NCI-H1694 treated with DMSO at 0.1 percent for 48 hours (cell line): ENCODE measurements at places on chromosomes 2 and 18.

DNA sequence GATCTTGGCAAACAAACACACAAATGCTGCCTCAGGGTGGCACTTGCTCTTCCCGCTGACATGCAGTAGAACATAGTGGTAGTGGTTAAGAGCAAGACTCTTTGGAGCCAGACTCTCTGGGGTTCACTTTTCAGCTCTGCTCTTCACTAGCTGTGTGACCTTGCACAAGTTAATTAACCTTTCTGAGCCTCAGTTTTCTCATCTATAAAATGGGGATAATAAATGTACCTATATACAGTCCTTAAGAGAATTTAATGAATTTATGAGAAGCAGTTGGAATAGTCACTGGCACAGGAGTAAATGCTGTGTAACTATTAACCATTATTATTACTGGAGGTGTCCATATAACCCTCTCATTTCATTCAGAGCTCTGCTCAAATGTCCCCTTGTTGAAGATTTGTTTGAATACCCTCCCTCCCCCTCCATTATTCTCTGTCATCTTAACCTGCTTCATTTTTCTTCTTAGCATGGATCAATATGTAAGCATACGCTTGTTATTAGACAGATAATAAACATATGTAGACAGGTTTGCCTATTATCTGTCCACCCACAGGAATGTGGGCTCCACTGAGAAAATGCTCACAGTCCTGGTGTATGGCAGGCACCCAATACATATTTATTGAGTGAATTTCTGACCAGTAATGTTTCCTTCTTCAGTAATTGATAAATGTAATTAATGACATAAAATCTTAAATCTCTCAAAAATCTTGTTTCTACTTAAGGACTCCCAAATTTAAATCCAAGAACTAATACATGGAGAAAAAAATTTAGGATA, 64.5 kb downstream of the TSPYL6 start:
- DNase-seq: no peak

DNA sequence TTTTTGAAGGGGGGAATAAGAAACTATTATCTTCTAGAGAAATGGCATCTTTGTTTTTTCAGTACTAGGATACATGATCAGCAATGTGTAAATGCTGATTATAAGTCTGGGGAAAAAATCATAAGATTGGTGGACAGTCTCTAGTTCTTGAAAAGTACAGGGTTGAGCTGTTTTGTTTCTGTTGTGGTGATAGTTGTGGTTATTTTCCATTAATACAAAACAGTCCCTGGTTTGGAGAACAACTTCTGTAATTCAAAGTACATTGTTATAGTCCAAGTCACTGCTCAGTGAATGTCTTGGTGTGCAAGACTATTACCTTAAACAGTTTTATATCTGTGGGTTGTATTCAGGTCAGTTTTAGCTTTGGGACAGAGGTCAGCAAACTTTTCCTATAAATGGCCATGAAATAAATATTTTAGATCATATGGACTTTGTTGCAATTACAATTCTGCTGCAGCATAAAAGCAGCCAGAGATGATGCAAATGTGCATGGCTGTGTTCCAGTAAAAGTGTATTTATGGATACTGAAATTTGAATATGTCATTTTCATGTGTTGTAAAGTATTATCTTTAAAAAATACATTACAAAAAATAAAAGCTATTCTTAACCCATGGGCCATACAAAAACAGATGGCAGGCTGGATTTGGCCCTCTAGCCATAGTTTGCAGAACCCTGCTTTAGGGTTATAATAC, 111.0 kb downstream of the CERS6 start:
- no peak for DNase-seq

DNA sequence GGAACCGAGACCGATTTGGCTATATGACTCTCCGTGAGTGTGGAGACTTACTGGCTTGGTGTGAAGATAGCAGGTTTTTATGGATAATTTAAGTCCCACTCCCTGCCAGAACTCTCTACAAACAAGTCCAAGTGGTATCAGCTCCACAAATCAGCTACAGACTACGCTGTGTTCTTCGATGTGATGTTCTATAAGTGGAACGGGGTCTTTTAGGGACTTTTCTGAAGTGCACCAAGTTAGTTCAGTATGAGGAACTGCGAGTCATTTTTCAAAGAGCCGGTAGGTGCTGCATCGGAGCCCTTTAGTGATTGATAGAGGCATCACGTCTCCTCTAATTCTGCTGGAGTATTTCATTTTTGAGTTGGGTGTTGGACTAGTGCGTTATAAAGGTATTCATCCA, 107.1 kb downstream of the TSHZ1 start:
- DNase-seq: no peak

DNA sequence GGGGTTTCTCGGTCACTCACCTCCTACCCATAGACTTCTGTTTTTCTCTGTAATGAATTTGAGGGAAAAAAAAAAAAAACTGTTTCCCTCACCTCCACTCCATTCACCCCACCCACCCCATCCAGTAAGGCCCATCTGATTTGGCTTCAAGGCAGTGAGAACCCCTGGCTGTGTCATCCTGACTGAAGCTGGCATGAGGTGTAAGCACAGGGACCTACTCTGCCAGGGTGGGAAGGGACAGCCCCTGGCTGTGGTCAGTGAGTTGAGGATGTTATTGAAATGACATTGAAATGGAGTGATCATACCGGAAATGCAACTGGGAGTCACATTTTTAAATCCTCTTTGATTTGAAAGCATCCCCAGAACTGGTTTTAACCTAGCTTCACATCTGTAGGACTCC, 19.1 kb upstream of the BCL2L11 start:
- DNase-seq: no peak

- DNase-seq: no peak
Observed at GRCh38 chr2:120765678-120766469, 30.2 kb downstream of the GLI2 start.

- no peak for DNase-seq
Observed at GRCh38 chr2:203396667-203397066, 68.5 kb downstream of the ABI2 start.

- no peak for DNase-seq
Observed at GRCh38 chr2:15693926-15694588, 102.4 kb downstream of the DDX1 start.

GRCh38 chr2:147639891-147640290, 204.9 kb upstream of the ACVR2A start:
- no peak for DNase-seq

DNA sequence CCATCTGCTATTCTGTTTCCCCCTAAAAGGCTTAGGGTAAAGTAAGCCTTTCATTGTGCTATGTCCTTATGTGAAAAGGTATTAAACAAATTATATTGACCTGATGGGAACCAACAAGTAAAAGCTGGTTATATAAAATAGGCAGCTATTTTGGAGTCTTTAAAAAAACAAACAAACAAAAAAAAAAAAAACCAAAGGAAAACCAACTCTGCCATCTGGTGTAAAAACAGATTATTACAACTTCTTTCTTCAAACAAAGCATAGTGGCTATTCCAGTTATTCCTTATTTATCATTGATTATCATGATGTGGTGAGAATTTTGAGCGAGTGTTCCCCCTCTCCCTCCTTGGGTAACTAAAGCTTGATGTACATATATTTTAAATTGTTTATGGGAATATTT, 122.3 kb upstream of the FHL2 start:
- peak; percentile 50 for DNase-seq

- peak; percentile 67 for DNase-seq
Observed at GRCh38 chr2:177164131-177164530, 48.5 kb upstream of the HNRNPA3 start.

DNA sequence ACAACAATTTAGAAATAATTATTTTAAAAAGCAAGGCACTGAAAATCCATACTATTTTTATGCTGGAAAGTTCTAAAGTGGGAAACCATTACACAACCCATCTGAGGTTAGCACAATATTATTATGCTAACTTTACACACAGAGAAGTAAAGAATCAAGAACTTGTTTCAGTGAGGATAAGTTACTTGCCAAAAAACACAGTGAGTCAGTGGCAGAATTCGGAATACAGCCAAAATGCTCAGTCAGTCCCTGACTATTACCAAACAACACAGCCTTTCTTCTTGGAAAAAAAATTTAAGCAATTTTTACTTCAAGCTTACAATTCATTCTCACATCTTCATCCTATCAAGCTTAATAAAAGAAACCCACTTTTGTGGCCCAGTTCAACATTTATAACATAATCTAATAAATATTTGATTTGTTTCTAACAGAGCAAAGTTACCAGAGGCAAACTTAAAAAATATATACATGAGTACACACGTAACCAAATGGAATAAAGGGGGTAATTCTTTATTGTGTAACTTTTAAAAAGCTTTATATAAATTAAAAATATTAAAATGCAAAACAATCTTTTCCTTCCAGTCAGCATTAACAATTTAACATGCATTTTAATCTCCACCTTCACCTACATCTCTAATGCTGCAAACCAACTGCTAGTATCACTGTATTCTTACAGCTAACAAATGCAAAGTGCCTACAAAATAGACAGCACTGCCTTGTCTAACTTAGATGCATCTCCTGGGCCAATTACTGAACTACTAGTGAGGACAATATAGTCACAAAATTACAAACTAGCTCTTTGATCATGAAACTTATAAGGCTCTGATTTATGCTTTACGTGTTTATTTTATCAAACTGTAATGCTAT, 55.2 kb downstream of the CCDC88A start:
- DNase-seq: no peak

DNA sequence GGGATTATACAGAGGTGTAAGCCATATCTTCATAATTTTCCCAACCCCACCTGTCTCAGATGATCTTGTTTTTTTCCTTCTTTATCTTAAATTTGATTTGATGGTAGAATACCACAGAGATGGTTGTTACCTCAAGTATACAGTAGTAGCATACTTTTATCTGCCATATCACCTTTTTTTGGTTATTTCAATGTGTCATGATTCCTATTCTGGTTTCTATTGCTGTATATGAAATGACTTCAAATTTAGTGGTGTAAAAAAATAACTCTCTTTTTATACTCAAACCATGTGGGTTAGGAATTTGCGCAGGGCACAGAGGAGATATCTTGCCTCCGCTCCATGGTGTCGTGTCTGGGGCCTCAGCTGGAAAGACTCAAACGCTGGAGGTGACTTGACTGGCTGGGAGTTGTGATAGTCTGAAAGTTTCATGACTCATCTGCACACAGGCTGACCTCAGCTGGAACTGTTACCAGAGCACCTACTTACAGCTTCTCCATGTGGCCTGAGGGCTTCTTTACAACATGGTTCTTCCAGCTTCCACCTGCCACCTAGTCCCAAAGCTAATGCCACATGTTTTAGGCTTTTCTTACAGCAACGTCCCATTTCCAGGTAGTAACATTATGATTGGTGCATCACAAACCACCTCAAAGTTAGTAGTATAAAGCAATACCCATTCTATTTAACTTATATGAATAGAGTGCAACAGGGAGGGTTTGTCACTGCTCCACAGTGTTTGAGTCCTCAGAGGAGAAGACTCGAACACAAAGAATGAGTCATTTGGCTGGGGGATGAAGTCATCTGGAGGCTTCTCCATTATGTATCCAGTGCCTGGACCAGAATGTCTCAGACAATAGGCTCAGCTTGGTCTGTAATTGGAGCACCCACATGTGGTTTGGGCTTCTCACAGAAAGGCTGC, 82.3 kb upstream of the XPO1 start:
- no peak for DNase-seq

- no peak for DNase-seq
Observed at GRCh38 chr18:76494231-76495005, 624 bp downstream of the ZNF516 start.
